Small intestine (tissue), 16 donors: ENCODE measurements at places on chromosomes 3 and 15. TPM values are rescaled to one million over a fixed set of nuclear protein-coding genes. Genes with fewer than 3 reads are reported as not detected.

- H3K27ac ChIP-seq = no peak overlapping the region
- DNase-seq = no peak
- H3K4me1 ChIP-seq = peaks cover 2% of the 10 kb centered on the region
Observed at GRCh38 chr3:189307963-189308362, 136.2 kb downstream of the TPRG1 start.

DNA sequence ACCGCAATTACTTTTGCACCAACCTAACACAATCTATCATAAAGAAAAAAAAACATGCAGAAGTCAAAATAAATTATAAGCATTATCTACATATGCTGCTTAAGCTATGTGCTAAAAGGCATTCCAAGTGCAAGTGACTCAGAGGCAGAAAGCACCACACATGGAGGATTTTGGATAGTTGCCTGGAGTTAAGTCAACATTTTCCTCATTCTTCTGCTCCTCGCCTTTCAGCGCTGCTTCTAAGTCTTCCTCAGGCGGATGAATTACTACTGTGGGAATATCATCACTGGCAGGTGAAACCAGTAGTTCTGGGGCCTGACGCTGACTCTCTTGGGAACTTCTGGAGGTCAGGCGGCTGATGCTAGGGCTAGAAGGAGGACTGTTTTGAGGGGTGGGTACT is 53.1 kb downstream of the SLC4A7 start:
- peak; percentile 20 for DNase-seq
- H3K27me3 ChIP-seq = no peaks in the 10 kb centered on the region
- peaks cover 15% of the 10 kb centered on the region for H3K36me3 ChIP-seq
- H3K4me3 ChIP-seq = no peak overlapping the region

The FAM81A gene
- 7.1 TPM for polyA plus RNA-seq

DNA sequence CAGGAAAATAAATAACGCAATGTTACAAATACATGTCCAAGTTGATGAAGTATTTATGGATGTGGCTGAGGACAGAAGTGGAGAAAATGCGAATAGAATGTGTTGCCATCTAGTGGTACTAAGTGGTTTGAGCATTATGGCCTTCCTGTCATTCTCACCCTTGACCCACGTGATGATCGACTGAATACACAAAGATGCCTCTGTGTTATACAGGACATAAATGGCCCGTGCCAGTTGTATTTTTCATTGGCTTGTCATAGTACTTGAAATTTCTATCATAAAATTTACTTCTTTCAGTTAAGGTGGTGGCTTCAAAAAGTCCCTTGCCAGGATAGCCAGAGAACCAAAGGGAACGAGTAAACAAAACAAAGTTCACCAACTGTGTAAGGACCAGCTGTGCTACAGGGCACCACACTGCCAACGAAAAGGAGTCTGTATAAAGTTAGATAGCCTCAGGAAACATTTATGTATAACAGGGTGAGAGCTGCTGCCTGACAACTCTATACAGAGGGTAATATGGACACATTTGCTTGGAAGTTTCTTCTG is 103.7 kb downstream of the MYH15 start:
- DNase-seq = peak; percentile 74
- no peaks in the 10 kb centered on the region for H3K36me3 ChIP-seq
- peaks cover 9% of the 10 kb centered on the region for H3K4me1 ChIP-seq
- peak overlapping the region; percentile 24 for H3K27ac ChIP-seq

The MSL2 gene
- polyA plus RNA-seq = 29.9 TPM

GRCh38 chr3:38644016-38644661 is 5.3 kb downstream of the SCN5A start:
- no peak overlapping the region for H3K4me3 ChIP-seq
- no peaks in the 10 kb centered on the region for H3K27me3 ChIP-seq
- no peak for DNase-seq
- no peak overlapping the region for H3K27ac ChIP-seq

DNA sequence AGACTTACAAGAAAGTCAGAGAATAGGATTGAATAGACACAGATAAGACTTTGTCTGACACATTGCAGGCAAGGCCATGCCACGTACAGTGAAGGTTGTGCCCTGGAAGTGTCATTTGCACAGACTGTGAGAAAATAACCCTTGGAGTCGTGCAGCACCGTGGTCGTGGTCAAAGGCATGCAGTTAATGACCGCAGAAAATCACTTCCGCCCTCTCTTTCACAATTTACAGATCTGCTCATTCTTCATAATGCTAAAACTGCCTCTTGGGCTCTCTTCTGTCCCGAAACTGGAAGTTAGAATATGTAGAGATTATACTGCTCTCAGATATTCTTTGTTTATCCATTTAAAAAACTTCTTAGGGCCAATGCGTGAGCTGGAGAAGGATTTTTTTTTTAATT is 73.2 kb upstream of the CTXND1 start:
- no peak overlapping the region for H3K4me3 ChIP-seq
- H3K27me3 ChIP-seq = no peaks in the 10 kb centered on the region
- no peak for DNase-seq

The STARD9 gene
- polyA plus RNA-seq = 3.3 TPM

DNA sequence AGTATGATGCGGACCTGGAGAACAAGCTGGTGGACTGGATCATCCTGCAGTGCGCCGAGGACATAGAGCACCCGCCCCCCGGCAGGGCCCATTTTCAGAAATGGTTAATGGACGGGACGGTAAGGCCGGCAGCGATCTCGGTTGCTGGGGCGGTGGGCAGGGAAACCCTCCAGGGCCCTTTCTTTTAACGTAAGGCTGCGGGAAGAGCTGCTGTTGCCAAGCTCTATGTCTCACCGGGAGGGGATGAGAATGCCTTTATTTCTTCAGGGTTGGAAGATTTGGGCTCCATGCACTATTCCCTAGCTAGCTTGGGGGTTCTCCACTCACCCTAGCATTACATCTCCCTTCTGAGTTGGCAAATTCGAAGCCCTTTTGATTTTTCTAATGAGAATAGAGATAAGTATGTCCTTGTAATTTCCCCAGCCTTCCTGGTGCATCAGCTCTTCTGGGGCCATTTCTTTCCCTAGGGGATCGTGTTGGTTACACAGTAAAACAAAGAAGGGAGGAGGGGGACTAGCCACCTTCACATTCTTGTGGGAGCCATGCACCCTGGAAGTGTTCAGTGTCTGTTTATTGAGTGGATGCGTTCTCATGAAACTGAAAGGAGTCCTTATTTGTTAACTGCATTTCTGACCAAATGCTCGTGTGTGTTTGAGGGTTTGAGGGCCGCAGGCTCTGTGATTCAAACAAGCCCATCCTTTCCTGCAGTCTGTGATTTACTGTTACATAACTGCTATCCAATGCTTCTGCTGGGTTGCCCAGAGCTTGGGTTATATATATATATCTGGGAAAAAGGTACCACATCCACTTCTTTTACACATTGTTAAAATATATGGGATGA is 982 bp downstream of the TAGLN3 start:
- H3K27ac ChIP-seq = no peak overlapping the region
- no peaks in the 10 kb centered on the region for H3K4me1 ChIP-seq
- H3K36me3 ChIP-seq = no peaks in the 10 kb centered on the region
- H3K27me3 ChIP-seq = peaks cover 25% of the 10 kb centered on the region
- no peak for DNase-seq

The AP3B2 gene
- polyA plus RNA-seq = 6.8 TPM

GRCh38 chr3:58013099-58013498 is 4.9 kb downstream of the FLNB start:
- no peak for DNase-seq
- H3K27ac ChIP-seq = peak overlapping the region; percentile 16
- H3K36me3 ChIP-seq = no peaks in the 10 kb centered on the region
- H3K4me3 ChIP-seq = no peak overlapping the region

DNA sequence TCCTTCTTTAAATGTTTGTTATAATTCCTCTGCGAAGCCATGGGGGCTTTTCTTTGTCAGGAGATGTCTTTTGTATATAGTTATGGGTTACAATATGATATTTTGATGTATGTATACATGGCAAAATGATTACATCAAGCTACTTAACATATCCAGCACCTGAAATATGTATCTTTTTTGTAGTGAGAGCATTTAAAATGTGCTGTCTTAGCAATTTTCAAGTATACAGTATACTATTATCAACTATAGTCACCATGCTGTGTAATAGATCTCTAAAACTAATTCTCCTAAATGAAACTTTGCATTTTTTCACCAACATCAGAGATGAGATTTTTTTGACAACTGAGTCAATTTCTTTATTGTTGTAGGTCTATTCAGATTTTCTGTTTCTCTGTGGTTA is 77.2 kb downstream of the STXBP5L start:
- no peaks in the 10 kb centered on the region for H3K36me3 ChIP-seq
- no peaks in the 10 kb centered on the region for H3K4me1 ChIP-seq
- no peak for DNase-seq
- H3K27ac ChIP-seq = no peak overlapping the region

The ZNF80 gene
- polyA plus RNA-seq = 0.03 TPM

- H3K4me3 ChIP-seq = no peak overlapping the region
- no peaks in the 10 kb centered on the region for H3K36me3 ChIP-seq
- no peak overlapping the region for H3K27ac ChIP-seq
- no peak for DNase-seq
- no peaks in the 10 kb centered on the region for H3K4me1 ChIP-seq
Observed at GRCh38 chr3:182364323-182364722, 429.0 kb upstream of the ATP11B start.

- DNase-seq = no peak
- H3K4me1 ChIP-seq = no peaks in the 10 kb centered on the region
- H3K27me3 ChIP-seq = no peaks in the 10 kb centered on the region
- no peak overlapping the region for H3K27ac ChIP-seq
- no peaks in the 10 kb centered on the region for H3K36me3 ChIP-seq
Observed at GRCh38 chr15:31230630-31231485, 95.8 kb upstream of the KLF13 start.

The SUSD5 gene
- polyA plus RNA-seq = 0.27 TPM
